CD4-positive, alpha-beta T cell treated with Interleukin-17A for 1 hour (primary cell): ENCODE measurements at places on chromosomes 7 and 10.

DNA sequence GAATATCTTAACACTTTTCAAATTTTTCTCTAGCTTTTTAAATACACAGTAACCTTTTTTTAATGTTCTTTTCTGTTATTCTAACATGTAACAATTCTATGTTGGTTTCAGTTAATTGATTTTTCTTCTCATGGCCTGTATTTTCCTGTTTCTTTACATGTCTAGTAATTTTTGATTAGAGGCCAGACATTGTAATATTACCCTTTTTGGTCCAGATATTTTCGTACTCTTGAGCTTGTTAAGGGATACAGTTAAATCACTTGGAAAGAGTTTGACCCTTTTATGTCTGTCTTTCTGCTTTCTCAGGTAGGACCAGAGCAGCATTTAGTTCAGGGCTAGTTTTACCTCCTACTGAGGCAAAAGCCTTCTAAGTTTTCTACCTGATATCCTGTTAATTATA is 45.0 kb downstream of the BICC1 start:
- DNase-seq, result no peak

DNA sequence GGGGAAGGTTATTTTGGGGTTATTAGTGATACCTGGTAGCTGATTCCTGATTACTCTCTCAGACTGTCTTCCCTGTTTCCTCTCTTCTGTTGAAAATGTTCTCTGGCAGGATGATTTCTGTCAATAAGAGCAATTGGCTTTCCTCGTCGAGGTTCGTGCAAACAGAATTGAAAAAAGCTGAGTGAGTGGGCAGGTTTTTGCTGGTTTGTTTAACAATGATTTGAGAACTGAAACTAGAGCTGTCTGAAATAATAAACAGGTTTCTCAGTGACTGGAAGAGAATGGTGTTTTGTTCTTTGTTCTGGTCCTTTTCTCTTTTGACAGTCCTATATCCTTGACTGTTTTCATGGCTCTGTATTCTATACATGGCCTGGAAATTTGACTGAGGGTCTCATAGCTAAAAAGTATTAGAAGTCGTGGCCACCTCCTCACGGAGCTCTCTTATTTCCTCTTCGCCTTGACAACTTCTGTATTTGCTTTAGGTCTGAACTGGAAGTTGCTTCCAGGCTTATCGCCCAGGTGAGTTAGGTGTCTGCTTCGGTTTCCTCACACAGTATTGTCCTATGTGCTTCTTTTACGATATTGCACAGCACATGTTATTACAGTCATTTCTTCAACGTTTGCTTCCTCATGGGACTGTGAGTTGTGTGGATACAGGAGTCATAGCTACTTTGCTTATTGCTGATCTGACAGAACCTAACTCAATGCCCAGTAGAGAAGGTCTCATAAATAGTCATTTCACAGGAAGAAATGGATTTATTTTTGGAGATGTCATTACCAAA is 403.6 kb downstream of the NRG3 start:
- DNase-seq, result no peak

DNA sequence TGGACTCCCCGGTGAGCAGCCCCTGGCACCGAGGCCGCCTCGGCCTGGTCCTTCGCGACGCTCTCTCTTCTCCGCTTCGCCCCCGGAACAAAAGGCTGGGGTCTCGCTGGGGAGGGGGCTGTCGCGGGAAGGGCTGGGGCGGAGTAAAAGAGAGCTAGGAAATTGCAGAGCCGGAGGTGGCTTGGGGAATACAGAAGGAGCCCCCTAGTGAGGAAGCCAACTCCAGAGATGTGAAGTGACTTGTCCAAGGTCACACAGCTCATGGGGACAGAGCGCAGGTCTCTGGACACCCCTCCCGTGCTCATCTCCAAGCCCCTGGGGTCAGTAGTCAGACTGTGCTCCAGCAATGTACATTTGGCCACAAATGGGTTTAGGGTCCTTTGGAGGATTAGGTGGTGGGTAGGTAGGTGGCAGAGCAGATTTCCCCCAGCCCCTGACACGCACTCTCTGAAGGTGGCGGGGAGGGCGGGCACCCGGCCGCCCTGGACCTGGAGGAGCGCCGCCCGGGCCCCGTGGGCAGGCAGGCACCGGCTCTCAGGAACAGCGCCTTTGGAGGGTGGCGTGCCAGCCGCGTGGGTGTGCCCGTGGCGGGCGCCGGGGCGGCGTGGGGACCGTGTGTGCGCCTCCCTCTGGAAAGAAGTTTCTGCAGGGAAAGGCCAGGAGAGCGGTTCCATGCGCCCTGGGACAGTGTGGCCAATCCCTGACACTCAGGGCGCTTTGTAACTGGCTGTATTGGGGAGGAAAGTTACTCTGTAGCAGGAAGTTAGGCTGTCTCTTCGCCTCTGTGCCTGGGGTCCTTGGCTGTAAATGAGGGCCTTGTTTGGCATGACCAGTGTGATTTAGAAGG is 910 bp downstream of the WIPF3 start:
- no peak for DNase-seq

DNA sequence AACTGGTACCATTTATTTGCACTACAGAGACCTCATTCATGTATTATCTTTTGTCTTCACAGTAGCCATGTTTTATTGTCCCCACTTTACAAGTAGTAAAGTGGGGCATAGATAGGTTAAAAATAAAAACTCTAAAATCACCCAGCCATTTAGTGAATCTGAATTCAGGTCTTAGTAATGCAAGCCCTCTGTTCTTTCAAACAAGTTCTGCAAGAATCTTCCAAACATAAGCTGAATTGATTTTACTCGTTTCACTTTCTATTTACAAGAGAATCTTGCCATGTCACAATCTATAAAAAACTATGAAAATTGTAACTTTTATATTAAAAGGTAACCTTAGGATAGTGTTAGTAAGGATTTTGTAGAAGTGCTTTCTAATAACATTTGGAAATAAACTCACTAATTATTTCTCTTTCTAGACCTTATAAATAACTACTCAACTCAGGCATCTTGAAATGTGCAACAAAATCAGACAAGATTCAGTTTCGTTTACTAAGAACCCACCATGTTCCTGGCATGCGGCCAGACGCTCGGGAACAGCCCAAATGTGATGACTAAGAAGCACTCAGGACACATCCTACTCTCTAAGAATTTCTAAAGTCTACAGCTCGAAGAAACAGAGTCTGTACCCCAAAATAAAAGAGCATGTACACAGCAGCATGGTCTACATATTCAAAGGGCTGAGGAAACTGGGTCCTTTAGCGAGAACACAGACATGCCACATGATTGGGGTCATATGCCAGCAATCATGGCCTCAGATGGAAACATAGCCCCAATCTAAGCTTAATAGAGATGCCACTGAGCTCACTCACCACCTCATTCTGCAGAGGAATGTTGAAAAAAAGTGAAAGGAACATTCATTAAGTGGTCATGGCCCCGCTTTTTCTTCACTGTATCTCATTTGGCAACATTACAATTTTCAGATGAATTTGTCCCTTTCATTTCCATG is 167.6 kb downstream of the AMPH start:
- DNase-seq, result peak; percentile 71

DNA sequence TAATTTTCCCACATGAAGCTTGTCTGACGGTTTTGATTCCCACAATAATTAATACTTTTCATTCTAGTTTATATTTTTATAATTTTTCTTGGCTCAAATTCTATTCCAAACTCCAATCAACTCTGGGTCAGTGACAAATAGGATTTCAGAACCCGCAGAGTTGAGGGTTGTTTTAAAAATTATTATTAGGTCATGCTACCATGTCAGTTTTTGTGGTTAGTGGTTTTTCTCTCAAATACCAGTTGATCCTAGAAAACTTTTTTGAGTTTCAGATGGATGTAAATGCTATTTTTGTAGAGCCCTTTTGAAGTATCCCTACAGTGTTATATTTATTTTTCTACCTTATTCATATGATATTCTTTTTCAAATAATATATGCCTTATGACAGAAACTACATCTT is 237.4 kb downstream of the SEMA3D start:
- no peak for DNase-seq

DNA sequence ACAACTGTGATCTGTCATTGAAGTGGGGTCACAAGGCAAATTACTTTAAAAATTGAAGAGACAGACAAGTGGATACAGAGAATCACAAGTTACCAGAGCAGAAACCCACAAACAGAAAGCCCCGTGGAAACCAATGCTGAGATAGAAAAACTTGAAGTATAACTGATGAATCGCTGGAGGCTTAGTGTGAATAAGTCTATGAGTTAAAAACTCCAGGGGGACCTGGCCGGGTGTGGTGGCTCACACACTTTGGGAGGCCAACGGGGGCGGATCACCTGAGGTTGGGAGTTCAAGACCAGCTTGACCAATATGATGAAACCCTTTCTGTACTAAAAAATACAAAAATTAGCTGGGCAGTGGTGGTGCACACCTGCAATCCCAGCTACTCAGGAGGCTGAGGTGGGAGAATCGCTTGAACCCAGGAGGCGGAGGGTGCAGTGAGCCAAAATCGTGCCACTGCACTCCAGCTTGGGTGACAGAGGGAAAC is 69.7 kb upstream of the ZNRF2 start:
- DNase-seq, result no peak

- peak; percentile 11 for DNase-seq
These were observed 13.4 kb downstream of the TNS3 start for GRCh38 chr7:47568547-47568946.

DNA sequence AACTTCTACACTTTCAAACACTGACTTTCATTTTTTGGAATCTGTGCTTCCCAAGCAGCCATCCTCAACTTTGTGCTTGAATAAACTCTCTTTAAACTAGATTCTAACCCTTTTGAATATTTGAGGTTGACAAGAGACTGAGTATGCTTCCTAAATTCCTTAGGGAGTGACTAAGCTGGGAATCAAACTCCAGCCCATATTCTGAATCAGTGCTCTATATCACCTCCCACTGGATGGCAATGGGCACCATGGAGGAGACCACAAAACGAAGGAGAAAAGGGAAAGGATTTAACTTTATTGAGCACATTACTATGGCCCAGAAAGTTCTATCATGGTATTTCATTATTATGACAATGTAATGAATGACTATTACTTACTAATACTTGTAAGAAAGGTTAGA is 17.2 kb upstream of the SLC26A4 start:
- no peak for DNase-seq

DNA sequence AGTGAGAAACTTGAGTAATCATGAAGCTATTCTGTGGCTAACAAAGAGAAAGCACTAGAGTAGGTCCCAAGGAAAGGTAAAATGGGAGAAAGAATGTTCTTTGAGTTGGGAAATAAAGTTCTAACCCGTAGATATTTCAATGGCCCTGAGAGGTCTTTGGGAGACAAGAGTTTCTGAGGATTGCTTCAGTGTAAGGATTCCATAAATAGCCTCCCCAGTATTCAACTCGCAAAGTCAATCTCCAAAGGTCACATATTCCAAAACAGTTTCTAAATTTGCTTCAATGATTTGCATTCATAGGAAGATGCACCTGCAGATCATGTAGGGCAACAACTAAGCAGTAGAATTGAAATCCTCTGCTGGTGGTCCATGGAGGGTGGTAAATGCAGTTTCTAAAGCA is 238.5 kb downstream of the TMEM178B start:
- DNase-seq, result no peak

DNA sequence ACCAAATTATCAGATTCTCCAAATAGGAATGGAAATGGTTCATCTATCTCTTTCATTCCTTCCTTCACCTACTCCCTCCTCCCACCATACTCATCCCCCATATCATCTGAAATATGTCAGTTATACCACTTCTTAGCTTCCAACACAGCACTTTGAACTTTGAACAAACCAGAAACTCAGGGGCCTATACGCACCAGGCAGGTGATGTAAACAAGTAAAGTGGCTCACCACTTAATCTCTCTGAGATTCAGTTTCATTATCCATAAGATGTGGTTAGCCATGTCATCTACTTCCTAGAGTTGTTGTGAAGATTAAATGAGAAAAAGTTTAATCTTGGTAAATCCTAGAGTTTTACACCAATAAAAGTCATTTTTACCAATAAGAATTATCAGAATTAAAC is 65.9 kb upstream of the LRRN3 start:
- peak; percentile 52 for DNase-seq

DNA sequence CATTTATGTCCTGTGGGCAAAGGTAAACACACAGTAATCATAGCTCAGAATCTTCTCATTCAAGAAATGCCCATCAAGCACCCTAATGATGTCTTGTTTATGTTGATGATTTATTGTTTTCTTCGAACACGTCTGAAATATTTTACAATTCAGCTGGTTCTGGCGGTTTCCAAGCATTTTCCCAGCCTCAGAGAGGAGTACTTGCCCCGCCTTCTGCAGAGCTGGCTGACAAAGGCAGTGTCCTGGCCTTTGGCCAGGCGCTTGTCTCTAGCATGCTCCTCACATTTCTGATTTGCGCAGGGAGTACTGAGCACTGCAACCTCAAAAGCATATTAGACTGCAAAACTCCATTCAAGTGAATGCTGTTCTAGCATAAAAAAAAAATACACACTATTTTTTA is 314.2 kb upstream of the GNAI1 start:
- no peak for DNase-seq

- no peak for DNase-seq
These were observed 146.7 kb downstream of the GPR37 start for GRCh38 chr7:124618871-124619270.

DNA sequence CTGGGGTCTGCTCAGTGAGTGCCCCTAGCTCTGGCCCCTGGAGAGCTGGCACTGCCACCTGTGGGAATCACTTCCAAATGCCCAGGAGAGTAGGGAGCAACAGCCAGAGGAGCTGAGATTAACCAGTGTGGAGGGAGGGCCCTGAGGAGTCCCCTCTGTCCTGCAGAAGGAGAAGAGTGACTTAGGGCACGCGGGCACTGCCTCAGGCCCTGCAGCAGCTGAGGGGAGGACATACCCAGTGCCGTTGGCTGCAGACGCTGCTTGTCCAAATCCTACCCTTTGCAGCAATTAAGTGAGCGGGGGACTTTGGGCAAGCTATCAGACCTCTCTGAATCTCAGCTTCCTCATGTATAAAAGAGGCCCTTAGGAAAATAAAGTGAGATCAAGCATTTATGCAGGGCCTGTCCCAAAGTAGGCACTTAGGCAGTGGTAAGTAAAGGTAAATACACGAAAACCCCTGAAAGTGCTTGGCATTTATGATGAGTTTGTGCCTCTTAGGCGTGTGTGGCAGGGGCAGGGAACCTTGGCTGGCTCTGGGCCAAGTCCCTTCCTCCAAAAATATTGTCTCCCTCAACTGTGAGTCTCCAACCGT is 16.9 kb downstream of the PRF1 start:
- no peak for DNase-seq

GRCh38 chr7:22117222-22117621 is 171.5 kb upstream of the CDCA7L start:
- DNase-seq, result no peak

GRCh38 chr10:51602326-51602725 is 97.1 kb downstream of the CSTF2T start:
- DNase-seq, result no peak

DNA sequence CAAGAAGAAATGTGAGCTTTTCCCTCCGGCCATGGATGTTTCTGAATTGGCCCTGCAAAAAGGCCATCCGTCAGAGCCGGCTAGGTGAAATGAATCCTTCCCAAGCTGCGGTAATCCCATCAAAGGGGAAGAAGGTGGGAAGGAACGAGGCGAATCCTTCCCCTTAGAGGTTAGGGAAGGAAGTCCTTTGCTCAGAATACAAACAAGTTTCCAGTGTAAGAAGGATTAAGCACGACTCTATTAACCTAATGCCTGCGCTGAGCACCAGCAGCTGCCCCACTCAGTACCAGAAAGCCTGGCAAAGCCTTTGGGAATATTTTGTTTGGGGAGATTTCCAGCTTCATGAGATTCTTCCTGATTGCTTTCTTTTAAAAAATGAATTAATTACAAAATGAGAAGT is 42.8 kb downstream of the CLRN3 start:
- no peak for DNase-seq
